ENCODE measurements at places on chromosomes 7 and 10.

- DNase-seq: no peak
Measured at GRCh38 chr7:115226410-115226809, 304.5 kb downstream of the MDFIC start.

DNA sequence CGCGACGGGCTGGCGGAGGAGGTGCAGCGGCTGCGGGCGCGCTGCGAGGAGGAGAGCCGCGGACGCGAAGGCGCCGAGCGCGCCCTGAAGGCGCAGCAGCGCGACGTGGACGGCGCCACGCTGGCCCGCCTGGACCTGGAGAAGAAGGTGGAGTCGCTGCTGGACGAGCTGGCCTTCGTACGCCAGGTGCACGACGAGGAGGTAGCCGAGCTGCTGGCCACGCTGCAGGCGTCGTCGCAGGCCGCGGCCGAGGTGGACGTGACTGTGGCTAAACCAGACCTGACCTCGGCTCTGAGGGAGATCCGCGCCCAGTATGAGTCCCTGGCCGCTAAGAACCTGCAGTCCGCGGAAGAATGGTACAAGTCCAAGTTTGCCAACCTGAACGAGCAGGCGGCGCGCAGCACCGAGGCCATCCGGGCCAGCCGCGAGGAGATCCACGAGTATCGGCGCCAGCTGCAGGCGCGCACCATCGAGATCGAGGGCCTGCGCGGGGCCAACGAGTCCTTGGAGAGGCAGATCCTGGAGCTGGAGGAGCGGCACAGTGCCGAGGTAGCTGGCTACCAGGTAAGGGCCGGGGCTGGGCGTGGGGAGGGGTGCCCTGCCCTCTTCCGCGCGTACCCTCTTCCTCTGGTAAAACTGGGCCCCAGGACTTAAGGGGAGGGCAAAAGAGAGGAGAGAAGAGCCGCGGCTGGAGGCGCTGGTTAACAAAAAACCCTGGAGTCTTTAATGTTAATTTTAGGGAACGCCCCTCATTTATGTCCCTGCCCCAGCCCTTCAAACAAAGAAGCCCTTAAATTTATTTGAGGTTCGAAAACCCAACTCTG, 987 bp downstream of the INA start:
- DNase-seq: no peak

DNA sequence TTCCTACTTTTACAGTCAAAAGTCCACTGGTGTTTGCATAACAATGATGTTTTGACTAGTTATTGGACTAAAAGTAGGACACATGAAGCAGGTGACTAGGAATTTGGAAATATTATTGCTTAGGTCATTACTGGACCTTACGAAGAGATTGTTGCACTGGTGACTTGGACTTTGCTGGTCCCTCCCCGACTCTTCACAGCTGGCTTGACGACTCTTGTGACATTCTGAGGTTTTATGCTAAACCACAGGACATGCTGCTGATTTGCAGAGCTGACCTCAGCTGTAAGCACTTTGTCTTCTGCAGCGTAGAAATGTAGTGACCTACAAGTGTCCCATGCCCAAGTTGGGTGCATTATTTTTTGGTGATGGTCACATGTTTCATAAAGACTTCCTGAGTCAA, 21.9 kb downstream of the PCBD1 start:
- DNase-seq: no peak

DNA sequence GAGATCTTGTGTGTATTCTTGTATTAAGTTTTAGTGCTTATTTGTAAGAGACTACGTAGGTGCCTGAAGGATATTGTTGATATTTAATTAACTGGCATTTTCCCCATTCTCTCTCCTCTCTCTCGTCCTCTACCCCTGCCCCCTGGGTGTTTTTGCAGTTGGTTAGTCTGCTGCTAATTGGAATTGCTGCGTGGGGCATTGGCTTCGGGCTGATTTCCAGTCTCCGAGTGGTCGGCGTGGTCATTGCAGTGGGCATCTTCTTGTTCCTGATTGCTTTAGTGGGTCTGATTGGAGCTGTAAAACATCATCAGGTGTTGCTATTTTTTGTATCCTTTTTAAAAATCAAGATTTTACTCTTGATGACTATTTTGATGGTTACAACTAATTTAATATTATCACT, 22.5 kb downstream of the TSPAN13 start:
- no peak for DNase-seq

- DNase-seq: no peak
Measured at GRCh38 chr10:65273115-65273514, 1652.7 kb upstream of the LRRTM3 start.

DNA sequence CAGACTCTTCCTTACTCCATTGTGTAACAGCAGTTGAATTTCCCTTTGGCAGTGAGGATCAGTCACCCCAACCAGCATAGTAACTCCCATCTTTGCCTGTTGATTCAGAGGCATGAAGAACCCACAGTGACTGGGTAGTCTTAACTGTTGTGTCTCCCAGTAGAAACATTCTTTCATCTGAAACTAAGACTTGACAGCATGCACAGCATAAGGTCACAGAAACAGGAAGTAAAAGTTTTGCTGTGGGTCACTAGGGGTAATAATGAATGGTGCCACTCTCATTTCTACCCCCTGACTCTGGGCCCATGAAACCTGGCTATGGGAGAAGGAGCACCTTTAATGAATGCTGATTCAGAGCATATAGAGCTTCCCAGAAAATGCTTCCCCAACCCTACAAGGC, 8.3 kb upstream of the FRMPD2 start:
- DNase-seq: no peak

GRCh38 chr7:3537210-3537875, 236.3 kb downstream of the SDK1 start:
- no peak for DNase-seq

GRCh38 chr7:152335900-152336571, 99.8 kb downstream of the KMT2C start:
- DNase-seq: no peak

- DNase-seq: no peak
Measured at GRCh38 chr10:75828413-75828812, 397.0 kb downstream of the LRMDA start.

DNA sequence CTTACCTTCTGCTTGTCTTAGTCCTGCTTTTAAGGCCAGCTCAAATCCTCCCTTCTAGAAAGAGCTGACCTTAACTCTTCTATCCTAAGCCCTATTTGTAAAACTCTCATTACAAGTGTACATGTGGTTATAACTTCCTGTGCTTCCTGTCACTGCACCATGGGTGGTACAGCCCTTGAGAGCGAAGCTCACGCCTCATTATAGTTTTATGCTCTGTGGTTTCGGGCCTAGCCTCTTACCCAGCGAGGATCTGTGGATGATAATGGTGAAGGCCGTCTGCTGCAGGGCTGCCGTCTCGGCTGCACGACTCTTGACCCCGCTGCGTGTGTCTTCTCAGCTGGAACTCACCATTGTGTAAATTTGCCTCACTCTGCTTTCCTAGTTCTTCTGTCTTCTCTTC, 74.6 kb downstream of the CUL1 start:
- DNase-seq: no peak

All from NCI-H460 (cell line).